Cerebellar cortex (tissue), 1 donor: ENCODE measurements at places on chromosomes 12 and 14.

- DNase-seq: no peak
These were observed 91.8 kb downstream of the ESRRB start for GRCh38 chr14:76467711-76468155.

DNA sequence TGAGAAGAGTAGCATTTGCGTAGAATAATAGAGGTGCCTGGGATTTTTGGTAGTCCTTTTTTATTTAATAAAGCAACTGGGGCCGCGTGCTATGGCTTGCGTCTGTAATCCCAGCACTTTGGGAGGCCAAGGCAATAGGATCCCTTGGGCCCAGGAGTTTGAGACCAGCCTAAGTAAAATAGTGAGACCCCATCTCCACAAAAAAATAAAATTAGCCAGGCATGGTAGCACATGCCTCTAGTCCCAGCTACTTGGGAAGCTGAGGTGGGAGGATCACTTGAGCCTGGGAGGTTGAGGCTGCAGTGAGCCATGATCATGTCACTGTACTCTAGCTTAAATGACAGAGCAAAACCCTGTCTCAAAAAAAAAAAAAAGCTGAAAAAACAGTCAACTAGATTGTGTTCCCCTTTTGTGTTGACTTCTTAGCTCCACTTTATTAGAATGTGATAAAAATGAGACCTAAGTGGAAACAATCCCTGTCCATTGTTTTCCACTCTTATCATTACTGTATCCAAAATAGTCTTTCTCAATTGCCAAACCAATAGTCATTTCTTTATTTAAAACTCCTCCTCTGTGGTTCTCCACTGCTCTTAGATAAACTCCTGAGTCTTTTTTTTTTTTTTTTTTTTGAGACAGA lies 7.4 kb downstream of the PRKCH start:
- no peak for DNase-seq

- DNase-seq: no peak
These were observed 214.8 kb upstream of the ALG10B start for GRCh38 chr12:38101753-38102152.

- DNase-seq: no peak
These were observed 48.4 kb downstream of the ATL1 start for GRCh38 chr14:50608302-50608851.

DNA sequence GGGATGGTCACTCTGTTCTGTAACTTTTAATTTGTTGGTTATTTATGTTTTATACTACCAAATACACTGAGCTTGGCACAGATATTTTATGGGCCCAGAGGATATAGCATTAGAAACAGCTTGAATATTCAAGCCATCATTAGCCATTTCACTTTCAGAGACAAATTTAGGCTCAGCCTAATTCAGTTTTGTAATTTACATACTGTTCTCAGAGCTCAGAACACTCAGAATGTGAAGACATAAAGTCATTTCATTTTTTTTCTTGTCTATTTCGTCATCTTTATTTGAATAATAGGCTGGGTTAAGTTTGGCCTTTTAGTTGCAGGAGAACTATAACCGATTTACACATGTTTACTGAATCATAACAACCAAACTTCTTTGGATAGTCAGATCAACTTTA lies 361.7 kb downstream of the SNAPC1 start:
- no peak for DNase-seq

DNA sequence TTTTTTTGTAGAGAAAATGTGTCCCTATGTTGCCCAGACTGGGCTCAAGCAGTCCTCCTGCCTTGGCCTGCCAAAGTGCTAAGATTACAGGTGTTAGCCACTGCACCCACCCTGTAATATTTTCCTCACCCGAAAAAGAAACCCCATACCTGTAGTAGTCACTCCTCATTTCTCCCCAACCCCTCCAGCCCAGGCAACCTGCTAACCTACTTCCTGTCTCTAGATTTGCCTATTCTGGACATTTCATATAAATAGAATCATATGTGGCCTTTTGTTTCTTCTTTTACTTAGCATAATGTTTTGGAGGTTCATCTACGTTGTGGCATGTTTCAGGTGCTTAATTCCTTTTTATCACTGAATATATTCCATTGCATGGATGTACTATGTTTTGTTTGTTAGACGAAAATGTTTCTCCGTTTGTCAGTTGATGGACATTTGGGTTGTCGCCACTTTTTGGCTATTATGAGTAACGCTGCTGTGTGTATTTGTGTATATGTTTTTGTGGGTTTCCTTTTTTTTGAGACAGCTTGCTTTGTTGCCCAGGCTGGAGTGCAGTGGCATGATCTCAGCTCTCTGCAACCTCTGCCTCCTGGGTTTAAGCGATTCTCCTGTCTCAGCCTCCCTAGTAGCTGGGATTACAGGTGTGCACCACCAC lies 6.2 kb downstream of the ANKRD13A start:
- DNase-seq: no peak

DNA sequence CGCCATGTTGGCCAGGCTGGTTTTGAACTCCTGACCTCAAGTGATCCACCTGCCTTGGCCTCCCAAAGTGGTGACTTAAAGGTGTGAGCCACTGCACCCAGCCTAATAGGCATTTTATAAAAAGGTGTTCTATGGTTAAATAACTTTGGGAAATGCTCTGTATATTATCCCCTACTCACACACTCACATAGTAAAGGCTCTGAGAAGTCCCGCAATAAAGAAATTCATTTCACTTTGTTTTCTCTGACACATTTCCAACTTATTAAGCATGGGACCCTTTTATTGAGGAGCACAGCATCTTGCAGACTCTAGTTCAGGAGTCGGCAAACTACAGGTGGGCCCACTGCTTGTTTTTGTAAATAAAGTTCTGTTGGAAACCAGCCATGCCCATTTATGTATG lies 63.9 kb downstream of the RNFT2 start:
- DNase-seq: no peak

- no peak for DNase-seq
These were observed at the start of gene MIA2 for GRCh38 chr14:39233680-39234326. MIA2 (plus strand) TSS chr14:39233915; CDS start chr14:39234115, 200 bp downstream.

DNA sequence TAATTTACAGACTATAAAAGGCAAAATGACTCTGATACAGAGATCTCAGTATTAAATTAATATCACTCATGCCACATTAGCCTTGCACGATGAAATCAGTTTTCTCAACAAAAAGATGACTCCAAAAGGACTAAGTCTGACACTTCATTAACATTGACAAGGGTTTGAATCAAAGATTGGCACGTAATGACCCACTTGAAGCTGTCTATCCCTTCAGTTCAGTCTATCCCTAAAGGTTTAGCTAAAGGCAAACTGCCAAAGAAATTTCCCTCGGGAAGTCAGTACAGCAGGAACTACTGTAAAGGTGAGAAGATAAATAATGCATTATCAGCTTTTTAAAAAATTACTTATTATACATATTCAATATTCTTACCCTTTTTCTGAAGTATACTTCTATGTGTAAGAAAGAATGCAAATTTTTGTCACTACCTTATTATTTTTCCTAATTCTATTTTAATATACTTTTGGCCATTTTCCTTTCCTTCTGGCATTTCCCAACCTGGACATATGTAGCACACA lies 127.1 kb downstream of the NELL2 start:
- DNase-seq: peak; percentile 37

DNA sequence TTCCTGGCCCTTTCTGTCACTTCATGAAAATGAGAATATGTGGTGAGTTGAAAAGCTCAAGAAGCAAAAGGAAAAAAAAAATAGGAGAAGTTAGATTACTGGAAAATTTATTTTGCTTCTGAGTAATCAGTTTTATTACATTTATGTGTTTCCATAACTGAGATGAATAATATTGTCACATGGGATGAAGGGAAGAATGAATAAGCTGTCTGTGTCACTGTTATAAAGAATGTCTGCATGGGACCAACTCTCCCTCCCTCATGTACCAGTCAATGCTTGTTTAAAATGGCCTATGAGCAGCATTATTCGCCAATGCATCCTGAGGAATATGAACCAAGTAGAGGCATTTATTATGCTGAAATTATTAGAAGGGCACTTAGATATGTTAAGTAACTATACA lies 246.3 kb downstream of the PRKD1 start:
- DNase-seq: no peak

GRCh38 chr12:2415568-2415944 lies 362.8 kb downstream of the CACNA1C start:
- DNase-seq: no peak

- no peak for DNase-seq
These were observed 81.3 kb upstream of the PRMT8 start for GRCh38 chr12:3409662-3410061.

GRCh38 chr14:33762161-33762851 lies 188.6 kb downstream of the EGLN3 start:
- DNase-seq: no peak

GRCh38 chr14:97267509-97267908 lies 470.3 kb downstream of the VRK1 start:
- no peak for DNase-seq

DNA sequence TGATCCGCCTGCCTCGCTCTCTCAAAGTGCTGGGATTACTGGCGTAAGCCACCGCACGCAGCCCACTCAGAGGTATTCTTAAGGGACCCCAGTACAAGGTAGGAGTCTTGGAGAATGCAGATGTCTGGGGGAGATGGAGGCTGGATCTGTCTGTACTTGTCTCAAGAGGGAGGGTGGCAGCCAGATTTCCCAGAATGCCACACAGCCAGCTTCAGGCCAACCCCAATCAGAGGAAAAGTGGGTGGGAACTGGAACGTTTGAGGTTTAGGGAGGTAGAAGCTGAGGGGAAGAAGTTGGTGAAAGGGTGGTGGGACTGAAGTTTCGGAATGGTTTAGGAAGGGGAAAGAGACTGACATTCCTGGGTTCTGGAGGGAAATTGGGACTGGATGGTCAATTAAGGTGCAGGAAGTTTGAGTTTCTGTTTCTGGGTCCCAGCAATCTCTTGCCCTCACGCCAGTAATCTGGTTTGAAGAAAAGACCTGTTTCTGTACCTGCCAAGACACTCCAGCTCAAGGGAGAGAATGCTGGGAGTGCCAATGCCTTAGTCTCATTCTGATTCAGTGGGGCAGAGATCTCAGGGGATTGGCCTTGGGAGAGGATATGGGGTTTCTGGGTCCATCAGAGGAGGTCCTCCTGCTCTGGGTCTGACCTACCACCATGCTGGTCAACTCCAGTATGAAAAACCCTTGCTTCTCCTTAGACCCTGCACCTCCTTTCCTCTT lies 8.1 kb upstream of the ZNF385A start:
- DNase-seq: no peak

DNA sequence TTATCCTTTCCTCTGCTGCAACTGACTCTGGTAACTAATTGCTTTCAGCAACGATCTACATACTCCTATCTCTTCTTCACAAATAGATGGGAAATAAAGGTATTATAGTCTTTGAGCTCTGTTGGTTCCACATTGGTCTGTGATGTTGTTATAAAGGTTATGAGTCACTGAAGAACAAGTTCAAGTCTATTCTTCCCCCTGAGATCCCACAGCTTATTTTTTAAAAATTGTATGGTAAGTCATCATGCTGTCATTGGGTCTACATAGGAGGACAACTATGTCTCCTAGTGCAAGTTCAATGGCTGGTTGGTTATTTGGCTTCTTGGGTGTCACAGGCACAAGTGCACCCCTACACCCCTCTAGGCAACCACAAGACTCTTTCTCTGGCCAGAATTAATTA lies 49.6 kb upstream of the PTCSC3 start:
- no peak for DNase-seq

DNA sequence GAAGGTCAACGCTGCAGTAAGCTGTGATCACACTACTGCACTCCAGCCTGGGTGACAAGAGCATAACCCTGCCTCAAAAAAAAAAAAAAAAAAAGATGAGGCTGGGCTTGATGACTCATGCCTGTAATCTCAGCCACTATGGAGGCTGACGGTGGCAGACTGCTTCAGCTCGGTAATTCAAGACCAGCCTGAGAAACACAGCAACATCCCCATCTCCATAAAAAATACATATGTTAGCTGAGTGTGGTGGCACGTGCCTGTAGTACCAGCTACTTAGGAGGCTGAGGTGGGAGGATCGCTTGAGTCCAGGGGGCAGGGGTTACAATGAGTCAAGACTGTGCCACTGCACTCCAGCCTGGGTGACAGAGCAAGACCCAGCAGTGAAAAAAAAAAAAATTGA lies 50.4 kb downstream of the GXYLT1 start:
- no peak for DNase-seq

DNA sequence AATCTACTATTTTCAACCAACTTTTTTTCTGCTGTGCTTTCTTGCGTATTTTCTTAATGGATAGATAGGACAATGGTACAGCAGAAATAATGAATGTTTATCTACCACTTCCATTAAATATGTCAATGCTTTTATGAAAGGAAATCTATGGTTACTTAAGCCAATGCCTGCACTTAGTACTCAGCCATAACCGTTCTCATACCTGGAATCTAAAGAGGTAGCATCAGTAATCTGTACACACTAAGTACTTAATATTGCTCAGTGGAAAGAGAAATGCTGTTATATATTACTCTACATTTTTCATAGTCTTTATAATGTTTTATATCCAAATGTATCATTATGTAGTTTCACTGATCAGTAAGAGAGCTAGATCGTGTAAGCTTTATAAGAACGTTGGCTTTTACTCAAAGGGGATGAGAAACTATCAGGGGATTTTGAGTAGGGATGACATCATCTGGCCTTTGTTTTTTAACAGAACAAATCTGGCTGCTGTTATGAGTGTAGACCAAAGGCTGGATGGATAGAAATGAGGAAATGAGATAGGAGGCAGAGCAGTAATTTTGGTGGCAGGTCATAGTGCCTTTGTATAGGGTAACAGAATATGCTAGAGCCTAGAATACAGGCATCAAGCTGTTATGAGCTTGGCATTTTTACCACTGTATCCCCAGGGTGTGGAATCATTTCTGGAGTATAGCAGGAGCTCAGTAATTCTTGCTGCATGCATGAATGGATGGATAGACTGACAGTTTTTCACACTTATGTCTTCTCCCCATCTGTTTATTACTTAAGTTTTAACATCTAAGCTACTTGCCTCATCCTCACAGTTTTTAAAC lies 34.0 kb downstream of the ALG10B start:
- DNase-seq: no peak

DNA sequence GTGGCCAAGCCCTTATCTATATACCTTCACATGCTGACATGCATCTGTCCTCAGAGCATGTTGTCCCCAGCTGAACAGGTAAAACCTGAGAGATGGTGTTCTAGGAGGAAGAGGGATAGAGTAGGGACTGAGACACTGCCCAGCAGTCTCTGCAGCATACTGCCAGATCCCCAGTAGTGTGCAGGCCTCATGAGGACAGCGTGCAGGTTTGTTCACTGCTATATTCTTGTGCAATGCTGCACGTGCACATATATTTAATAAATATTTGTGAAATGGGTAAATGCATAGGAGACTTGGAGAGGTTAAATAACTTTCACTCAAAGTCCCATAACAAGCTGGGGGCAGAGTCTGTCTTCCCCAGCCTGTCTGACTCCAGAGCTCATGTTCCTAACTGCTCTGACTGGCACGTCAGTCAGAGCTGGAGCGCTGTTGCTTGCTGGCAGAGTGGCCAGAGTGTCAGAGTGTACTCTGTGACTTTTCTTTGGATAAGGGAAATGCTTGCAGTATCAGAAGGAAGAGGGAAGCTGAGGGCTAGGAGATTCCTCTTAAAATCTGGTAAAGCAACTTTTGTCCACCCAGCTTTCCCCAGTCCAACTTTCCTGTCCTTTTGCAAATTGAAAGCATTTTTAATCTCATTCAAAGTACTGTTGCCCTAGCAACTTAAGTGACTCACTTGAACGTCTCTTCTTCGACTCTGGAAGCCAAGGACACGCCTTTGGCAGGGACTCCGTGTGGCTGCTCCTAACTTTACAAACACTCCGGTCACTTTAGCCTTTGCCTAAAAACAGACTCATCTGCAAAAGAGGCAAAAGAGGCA lies 14.9 kb upstream of the POLR3B start:
- no peak for DNase-seq
